NCI-H1105 treated with DMSO at 0.1 percent for 48 hours (cell line): ENCODE measurements at places on chromosomes 1 and 21.

DNA sequence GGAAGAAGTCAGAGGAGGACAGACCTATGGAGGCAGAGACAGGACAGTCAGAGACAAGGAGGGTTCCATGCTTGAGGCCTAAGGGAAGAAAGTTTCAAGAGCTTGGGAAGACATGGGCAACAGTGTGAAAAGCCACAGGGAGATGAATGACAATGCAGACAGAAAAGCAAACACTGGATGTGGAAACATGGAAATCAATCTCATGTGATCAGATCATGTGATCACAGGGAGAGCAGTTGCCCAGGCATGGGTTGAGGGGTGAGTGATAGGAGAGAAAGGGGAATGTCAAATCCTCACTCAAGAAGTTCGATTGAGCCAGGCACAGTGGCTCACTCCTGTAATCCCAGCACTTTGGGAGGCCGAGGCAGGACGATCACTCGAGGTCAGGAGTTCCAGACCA is 17.2 kb downstream of the PTAFR start:
- no peak for DNase-seq

GRCh38 chr1:59743324-59744091 is 71.2 kb upstream of the HOOK1 start:
- no peak for DNase-seq

GRCh38 chr1:35449334-35450008 is 107.7 kb downstream of the KIAA0319L start:
- no peak for DNase-seq

DNA sequence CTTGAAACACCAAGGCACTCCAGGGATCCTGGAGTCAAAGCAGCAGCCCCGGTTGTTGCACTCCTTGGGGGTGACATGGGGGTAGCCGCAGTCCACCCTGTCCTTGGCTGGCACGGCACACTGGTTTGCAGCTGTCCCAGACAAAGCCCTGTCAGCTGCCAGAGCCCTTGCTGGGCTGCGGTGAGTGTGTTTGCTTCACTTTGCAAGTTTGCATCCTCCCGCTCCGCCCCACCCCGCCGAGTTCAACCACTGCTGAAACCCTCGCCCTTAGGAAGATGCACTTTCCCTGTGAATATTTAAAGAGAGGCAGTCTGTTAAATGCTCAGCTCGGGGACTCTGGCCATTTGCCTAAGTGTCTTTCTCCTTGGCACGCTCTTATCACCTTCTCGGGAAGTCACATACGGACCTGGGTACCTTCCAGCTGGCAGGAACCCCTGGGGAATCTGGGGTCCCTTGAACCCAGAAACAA is 1.7 kb downstream of the TFF3 start:
- DNase-seq, result peak; percentile 17
